Activated CD8-positive, alpha-beta memory T cell treated with anti-CD3 and anti-CD28 coated beads, Interleukin-2, amount 10 ng/mL, durations not matched to agents 7 days and 5 days (primary cell): ENCODE measurements at places on chromosomes 5 and 9. TPM values are rescaled to one million over a fixed set of nuclear protein-coding genes. Genes with fewer than 3 reads are reported as not detected.

The ASPN gene
- total RNA-seq: not detected

The MAMDC2 gene
- total RNA-seq: 0.12 TPM

The CER1 gene
- total RNA-seq: not detected

The BHMT gene
- not detected for total RNA-seq

The SGCD gene
- total RNA-seq: not detected

The HAVCR2 gene
- total RNA-seq: 51.9 TPM

The CENPH gene
- total RNA-seq: 55.5 TPM

The DDX4 gene
- total RNA-seq: 0.29 TPM

DNA sequence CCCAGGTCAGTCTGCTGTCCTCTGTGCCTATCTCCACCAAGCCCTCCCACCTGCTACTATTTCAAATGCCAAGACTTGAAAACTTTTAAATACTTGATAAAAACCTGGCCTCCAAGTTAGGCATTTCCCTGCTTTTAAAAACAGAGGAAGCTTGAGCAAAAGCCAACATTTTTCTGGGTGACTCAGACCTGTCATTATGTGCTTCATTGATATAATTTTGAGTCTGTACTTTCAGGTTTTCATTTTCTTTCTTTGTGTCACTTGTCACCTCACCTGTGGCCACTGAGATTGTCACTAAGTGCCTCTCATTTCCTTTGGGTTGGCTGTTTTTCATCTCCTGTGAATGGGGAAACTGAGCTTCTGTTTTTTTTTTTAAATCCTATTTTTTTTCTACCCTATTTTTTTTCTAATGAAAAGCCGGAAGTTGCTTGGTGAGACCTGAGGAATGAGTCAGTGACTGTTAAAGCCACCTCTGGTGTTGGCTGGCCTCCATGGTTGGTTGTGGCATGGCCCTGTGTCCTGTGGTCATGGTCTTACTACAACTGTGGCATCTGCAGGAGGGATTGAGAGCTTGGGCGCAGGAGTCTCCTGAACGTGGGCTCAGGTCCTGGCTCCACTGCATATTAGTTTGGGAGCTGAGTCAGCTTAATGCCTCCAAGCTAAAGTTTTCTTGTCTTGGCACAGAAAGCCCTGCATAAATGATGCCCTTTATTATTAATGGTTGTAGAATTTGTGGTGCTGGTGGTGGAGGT is 56.7 kb downstream of the ARHGAP26 start:
- peak; percentile 82 for DNase-seq

DNA sequence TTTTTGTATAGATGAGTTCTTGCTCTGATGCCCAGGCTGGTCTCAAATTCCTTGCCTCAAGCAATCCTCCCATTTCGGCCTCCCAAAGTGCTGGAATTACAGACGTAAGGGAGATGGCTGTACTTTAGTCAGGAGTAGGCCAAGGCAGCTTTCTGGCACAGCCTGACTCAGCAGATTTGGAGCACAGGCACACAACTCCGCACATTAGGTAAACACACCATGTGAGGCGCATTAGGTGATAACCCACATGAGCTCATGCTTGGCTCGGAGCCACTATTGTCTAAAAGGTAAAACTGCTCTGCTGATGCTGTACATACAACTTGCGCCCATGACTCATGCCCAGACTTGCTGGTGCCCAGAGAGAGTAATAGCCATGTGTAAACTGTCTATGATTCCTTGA is 1157.9 kb downstream of the TAF11L14 start:
- no peak for DNase-seq

GRCh38 chr9:129235931-129236331 is 57.9 kb upstream of the IER5L start:
- DNase-seq: peak; percentile 88

DNA sequence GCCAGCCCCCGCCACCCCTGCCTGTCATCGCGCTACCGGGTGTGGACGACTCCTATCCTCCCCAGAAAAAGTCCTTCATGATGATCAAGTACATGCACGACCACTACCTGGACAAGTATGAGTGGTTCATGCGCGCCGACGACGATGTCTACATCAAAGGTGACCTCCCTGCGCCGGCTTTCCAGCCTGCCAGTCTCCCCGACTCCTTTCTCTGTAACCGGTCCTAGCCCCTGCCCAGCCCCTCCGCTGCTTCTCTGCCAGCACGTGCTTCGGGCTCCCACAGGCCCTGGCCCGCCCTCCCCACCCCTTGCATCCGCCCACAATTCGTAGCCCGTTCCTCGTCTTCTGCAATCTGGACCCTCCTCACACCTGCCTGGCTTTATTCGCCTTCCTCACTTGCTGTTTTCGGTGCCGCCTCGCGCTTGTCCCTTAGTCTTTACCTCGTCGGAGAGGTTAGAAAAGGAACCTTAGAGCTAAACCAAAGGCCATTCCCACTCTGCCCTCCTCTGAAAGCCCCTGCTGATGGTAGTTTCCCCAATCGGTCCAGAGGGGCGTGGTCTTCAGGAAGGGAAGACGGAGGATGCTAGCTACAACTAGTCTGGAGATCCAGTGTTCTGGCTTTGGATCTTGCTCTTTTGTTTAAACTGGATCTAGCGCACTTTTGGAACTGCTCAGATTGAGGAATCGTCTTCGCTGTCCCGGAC is 1.4 kb downstream of the CHSY3 start:
- no peak for DNase-seq

DNA sequence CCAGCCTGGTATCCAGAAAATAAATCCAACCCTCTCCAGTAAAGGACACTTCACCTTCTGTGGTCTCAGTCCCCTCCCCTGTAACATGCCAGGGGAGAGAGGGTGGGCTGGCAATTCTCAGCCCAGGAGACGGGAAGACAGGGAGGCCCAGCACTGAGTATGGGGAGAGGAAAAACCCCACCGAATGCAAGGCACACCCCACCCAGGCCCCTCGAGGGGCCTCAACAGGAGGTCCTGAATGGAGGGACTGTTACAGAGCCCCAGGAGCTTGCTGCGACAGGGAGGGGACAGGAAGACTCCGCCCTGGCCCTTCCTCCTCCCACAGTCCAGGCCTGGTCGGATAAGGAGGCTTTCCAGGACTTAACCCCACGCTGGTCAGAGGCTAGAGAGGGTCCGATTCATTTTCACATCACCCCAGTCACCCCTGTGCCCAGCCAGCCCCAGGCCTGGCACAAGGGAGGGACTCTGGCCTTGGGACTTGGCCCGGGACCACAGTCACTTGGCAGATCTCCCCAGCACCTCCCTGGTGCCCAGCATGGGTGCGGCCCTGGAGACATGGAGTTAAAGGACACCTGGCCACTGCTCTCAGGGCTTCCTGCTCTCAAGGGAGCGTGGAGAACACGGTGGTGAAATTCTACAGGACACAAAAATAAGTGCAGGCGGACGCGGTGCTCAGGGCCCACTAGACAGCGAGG is 44.9 kb upstream of the STXBP1 start:
- no peak for DNase-seq

DNA sequence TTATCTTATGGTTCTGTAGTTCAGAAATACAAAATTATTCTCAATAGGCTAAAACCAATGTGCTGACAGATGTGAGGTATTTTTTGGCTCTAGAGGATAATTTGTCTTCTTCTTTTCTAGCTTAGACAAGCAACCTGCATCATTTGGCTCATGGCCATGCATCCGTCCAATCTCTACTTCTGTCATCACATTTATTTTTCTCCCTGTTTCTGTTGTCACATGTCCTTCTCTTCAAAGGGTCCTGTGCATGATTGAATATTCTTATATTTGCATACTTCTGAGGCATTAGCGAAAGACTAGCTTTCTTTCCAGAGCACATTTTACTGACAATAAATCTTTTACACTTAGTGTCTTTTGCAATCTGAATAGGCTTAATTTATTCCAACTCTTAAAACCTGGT is 564.7 kb downstream of the CDH10 start:
- no peak for DNase-seq

DNA sequence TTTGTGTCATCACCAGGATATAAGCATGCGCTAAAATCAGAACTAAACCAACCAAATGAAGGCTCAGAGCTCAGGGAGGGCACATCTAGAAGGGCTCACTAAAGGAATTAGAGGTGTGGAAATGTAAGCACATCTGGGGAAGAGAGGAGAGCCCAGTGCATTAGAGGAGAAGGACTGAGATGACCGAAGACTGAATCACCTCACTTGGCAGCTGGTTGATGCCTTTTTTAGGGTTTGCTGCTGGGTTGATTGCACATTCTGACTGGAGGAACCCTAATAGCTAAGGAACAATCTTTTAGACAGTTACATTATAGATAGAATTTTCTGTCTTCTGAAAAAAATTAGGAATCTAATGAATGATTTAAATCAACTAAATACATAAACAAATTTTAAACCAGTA is 8.2 kb upstream of the IFNA21 start:
- DNase-seq: no peak

GRCh38 chr9:93010056-93010455 is 48.4 kb upstream of the SUSD3 start:
- no peak for DNase-seq

DNA sequence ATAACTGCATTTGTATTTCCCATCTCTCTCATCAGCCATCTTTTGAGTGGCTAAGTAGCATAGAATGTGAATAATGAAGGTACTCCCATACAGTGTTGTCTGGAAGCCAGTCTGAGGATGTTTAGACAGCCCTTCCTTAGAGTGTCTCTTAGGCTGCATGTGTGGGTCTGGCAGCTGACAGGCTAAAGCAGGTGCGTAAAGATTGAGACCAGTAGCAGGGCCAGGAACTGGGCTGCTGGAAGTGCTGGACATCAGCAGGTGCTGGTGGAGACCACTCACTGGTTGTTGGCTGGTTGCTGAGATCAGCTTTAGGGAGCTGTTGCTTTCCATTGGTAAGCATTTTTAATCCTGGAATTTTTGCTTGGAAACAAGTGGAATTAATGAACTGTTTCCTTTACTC is 197.5 kb downstream of the PCSK5 start:
- DNase-seq: no peak

GRCh38 chr9:123000371-123001068 is 32.9 kb upstream of the GPR21 start:
- DNase-seq: no peak

- no peak for DNase-seq
Observed at GRCh38 chr5:145324101-145324500, 511.0 kb downstream of the PRELID2 start.

- no peak for DNase-seq
Observed at GRCh38 chr9:4475301-4475700, 15.0 kb upstream of the SLC1A1 start.

DNA sequence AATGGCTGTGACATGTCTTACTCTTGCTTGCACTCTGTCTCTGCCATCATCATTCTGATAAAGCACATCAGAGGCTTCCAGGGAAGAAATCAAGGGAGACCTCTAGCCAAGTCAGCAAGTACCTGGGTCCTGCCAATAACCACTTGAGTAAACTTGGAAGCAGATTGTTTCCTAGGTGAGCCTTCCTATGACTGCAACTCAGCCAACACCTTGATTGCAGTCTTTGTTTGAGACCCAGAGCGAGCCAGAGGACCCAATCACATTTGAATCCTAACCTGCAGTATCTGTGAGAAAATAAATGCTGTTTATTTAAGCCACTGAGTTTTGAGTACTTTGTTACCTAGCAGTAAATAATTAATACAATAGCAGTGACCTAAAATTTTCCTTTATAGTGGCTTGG is 356.8 kb upstream of the CHD1 start:
- no peak for DNase-seq

DNA sequence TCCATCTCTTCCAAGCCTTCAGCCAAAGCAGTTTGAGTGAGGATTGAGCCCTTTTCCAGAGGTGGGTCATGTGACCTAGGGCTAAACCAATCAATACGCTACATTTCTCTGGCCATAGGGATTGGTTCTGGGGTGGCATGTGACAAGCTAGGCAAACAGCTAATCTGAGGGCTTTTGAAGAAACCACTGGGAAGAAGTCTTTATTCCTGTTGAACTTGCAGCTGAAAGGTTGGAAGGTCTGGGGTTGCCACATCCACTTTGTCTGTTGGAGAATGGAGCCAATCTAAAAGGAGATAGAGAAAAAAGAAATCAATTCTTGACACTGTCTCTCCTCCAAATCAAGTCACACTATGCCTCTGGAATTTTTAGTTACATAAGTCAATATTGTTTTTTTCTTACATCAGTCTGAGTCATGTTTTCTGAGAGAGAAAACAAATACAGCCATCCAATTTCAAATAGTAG is 637.8 kb upstream of the WWC1 start:
- DNase-seq: no peak

GRCh38 chr9:9352877-9353481 is 1259.8 kb downstream of the PTPRD start:
- no peak for DNase-seq

GRCh38 chr5:58462154-58462553 is 2.3 kb upstream of the PLK2 start:
- DNase-seq: no peak

DNA sequence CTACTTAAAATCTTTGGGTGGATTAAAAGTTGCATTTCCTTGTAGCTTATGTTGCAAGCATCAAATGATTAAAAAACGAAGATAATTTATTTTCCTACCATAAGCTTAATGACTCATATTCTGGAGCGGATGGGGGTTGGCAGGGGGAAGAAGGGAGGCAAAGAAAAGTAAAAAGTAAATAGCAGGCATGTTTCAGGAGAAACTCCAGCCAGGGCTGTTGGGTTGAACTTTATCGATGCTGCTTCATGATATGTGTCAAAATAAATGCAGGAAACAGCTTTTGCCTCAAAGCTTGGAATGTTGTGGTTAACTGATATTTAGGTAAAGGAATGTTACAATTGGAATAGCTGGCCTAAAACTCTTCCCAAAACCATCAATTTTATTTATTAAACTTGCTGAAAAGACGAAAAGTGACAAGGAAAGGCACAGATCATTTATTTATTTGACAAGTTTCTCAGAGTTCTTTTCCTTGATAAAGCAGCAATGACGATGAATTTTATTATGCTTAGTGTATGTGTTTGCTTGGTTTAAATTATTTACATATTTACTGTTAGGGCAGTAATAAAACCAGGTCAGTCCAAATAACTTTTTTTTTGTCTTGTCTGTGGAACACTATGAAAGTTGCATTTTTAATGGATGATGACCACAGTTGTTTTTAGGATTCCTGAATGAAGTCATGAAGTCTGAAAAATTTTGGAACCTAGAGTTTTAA is 177.9 kb downstream of the PCSK1 start:
- DNase-seq: no peak

GRCh38 chr9:7606591-7606990 is 193.0 kb downstream of the DMAC1 start:
- no peak for DNase-seq

DNA sequence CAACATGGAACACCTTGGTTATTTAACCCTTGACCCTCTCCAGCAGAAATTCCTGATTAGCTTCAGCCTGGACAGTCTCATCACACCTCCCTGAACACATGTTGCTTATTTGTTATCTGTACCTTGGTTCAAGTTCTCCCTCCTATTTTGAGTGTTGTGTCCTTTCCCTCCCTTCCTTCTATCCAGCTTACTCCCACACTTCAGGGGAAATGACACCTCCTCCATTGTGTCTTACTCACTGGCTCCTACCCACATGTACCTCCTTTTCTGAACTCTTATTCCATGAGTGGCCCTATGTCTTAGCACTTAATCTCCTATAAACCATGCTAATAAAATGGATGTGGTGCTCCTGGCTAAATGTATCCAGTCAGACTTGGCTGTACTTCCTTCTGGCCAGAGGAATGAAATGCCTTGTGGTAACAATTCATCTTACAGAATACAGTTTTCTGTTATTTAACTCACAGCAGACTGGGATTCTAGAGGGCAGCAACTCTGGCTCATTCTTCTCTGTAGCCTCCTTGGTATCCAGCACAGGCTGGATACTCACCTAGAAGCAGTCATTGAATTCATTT is 11.2 kb downstream of the LIX1 start:
- no peak for DNase-seq

- DNase-seq: no peak
Observed at GRCh38 chr9:128550770-128551656, 1.4 kb upstream of the SPTAN1 start.
